Stimulated activated CD4-positive, alpha-beta T cell treated with anti-CD3 and anti-CD28 coated beads, Interleukin-4, amount 100 ng/mL, for 4 hours (primary cell): ENCODE measurements at places on chromosomes 16 and 17.

DNA sequence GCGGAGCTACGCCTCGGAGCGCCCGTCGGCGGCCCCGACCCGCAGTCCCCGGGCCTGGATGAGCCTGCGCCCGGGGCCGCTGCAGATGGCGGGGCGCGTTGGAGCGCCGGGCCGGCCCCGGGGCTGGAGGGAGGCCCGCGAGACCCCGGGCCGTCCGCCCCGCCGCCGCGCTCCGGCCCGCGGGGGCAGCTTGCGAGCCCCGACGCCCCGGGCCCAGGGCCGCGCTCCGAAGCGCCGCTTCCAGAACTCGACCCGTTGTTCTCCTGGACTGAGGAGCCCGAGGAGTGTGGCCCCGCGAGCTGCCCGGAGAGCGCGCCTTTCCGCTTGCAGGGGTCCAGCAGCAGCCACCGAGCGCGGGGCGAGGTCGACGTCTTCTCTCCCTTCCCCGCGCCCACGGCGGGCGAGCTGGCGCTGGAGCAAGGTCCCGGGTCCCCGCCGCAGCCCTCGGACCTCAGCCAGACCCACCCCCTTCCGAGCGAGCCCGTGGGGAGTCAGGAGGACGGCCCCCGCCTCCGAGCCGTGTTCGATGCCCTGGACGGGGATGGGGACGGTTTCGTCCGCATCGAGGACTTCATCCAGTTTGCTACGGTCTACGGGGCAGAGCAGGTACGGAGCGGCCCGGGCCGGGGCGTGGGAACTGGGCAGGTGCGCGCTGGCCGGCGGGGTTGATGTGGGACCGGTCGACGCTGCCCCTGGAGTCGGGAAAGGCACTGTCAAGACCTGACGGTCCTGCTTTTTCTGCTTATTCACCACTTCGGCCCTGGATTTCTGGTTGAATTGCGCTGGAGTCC is 861 bp downstream of the RAB11FIP3 start:
- DNase-seq, result no peak

DNA sequence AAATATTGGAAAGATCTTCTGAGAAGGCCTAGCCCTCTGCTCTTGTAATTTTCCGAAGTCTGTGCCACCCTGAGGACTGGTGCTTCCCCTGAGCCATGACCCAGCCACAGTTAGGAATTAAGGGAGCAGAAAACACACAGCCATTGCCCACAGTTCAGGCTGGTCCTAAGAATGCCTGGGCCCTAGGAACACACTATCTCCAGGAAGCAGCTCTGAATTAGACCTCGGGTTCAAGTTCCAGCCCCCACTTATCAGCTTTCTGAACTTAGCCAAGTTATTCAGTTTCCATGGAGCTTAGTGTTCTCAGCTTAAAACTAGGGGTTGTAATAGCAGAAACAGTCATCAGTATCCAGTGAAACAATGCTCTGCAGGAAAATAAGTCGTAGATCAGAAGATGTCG is 56.0 kb downstream of the CDH13 start:
- no peak for DNase-seq

- no peak for DNase-seq
Measured at GRCh38 chr16:3908951-3909437, 28.5 kb upstream of the CREBBP start.

DNA sequence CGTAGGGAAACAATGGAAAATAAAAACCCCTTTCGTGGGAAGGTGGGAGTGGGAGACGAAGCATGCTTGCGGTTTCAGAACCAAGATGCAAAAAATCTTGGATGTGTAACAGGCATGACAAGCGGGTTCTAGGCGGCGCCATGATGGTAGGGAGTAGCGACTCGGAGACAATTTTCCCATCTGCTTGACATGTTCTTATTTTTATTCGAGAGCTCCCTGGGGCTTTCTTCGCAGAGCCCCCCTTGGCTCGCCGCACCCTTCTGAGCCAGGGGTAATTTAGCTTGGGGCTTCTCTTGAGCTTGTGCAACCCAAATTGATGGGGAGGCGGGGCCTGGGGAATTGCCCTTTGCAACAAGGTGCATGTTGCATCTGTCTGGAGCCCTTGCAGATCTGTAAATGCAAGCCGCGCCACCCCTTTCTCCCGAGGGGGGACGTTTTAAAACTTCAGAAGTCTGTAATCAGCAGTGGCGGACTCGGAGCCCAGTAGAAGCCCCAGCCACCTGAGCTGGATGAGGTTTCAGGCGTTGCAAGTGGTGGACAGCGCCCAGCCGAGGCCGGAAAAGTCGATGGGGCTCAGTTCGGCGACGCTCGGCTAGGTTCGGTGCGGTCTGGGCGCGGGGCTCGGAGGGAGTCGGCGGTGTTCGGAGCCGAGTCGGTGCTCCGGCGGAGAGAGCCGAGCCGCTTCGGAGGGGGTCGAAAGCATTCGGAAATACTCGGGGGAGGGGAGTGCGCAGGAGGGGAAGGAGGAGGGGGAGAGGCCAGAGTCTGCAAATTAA is 2.9 kb downstream of the GNAO1 start:
- DNase-seq, result peak; percentile 71
